ENCODE measurements at places on chromosomes 2 and 18.

DNA sequence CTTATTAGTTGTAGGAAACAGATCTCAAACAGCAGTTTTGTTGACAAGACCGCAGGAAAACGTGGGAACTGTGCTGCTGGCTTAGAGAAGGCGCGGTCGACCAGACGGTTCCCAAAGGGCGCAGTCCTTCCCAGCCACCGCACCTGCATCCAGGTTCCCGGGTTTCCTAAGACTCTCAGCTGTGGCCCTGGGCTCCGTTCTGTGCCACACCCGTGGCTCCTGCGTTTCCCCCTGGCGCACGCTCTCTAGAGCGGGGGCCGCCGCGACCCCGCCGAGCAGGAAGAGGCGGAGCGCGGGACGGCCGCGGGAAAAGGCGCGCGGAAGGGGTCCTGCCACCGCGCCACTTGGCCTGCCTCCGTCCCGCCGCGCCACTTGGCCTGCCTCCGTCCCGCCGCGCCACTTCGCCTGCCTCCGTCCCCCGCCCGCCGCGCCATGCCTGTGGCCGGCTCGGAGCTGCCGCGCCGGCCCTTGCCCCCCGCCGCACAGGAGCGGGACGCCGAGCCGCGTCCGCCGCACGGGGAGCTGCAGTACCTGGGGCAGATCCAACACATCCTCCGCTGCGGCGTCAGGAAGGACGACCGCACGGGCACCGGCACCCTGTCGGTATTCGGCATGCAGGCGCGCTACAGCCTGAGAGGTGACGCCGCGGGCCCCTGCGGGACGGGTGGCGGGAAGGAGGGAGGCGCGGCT is at the start of gene TYMS:
TSS of gene TYMS (plus strand) at position 343 of the 690 bp plus-strand sequence. CDS start at position 433, 90 bp downstream.
- peak; percentile 68 for DNase-seq

- DNase-seq, result no peak
Observed at GRCh38 chr2:241843321-241844065, 15.2 kb downstream of the PDCD1 start.

DNA sequence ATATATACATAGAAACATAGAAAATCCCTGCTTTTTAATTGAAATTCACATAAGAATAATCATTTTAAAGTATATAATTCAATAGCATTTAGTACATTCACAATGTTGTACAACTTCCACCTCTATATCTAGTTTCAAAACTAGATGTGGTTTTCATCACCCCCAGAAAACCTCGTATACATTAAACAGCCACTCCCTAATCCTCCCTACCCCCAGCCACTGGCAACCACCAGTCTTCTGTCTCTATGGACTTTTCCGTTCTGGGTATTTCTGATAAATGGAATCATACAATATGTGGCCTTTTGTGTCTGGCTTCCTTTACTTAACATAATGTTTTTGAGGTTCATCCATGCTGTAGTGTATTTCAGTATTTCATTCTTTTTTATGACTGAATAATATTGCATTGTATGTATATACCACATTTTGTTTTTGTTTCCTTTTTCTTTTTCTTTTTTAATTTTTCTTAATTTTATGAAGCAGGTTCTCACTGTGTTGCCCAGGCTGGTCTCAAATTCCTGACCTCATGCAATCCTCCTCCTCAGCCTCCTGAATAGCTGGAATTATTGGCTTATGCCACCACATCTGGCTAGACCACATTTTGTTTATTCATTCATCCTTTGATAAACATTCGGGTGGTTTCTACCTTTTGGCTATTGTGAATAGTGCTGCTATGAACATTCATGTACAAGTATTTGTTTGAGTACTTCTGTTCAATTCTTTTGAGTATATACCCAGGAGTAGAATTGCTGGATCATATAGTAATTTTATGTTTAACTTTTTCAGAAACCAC is 50.6 kb upstream of the RNF152 start:
- DNase-seq, result no peak

GRCh38 chr18:70387027-70387426 is 98.2 kb downstream of the SOCS6 start:
- no peak for DNase-seq

DNA sequence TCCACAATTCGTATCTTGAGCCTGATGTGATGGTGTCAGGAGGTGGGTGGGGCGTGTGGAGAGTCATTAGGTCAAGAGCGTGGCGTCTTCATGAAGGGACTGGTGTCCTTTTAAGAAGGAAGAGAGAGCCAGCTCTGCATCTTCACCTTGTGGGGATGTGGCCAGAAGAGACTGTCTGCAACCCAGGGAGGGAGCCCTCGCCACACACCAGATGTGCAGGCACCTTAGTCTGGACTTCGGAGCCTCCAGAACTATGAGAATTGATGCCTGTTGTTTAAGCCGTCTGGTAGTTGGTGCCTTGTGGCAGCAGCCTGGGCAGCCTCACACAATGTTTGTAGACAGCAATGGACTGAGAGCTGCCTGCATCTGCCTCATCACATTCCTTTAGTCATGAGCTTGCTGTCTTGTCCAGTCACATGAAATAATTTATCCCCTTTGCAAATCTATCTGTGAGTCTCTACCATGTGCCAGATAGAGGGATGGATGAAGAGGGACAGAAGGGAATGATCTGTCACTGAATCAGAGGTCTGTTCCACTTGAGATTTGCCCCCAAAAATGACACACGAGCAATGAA is 61.0 kb downstream of the MYT1L start:
- no peak for DNase-seq

DNA sequence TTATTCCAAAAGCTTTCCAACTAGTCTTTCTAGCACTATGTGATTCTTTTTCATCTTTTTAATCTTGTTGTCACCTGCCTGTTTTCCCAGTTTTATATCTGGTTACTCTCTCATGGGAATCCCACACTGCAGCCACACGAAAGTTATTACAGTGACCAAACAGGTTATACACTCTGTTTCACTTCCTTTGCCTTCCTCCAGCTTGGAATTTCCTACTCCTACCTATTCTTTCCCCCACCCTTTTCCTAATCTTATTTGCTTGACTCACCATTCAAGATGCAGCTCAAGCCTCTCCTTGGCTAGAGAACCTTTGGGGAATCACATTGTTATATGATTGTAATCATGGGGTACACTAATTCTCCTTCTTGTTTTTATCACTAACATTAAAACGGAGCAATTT is 13.4 kb upstream of the TLK1 start:
- DNase-seq, result no peak

DNA sequence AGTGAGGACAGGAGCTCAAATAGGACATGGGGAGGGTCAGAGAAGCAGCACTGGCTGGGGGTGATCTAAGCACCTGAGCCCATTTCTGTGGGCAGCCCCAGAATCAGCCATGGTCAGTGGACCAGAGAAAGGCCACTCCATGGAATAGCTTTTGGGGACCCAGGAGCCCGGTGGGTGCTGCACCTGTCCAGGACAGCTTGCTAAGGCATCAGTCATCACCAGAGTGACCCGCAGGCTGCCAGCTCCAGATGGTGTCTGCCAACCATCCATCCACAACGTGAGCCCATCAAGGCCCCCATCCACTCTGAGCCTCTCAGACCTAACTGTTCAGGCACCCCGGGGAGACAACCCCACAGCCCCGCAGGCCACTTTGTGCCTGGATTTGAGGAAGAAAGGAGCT is 23.6 kb upstream of the COL6A3 start:
- no peak for DNase-seq

GRCh38 chr2:125730921-125731320 is 925.0 kb upstream of the GYPC start:
- no peak for DNase-seq

DNA sequence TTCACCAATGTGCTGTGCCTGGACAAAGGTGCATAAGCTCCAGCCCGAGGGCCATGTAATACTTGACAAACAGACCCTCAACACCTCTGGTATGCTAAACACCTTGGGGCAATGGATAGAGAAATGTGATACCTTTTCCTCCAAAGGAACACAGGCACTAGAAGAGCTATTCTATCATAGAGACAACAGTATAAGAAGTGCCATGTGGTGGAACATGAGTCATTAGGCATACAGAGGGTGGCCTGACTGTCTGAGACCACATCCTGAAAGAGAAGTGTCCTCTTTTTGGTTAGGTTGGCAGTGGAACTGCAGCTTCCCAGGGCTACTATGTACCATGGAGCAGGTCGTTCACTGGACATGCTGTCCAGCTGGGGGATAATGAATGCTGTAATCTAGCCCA is 153.9 kb downstream of the INSIG2 start:
- no peak for DNase-seq

DNA sequence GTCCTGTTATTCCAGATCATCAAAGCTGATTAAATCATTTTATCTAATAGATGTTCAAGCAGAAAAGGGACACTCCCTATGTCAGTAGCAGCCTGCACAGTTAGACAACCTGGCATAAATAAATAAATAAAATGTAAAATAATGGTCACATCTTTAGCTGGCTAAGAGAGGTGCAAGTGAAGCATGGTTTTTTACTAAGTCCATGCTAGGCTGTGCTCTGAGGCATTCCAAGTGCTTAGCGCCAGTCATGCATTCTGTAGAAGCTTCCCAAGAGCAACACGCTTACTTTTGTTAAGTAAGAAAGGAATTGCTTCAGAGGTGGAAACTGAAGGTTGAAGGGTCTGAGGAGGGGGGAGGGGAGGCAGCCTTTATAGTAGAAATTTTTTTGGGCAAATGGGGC is 351.2 kb downstream of the CDH2 start:
- DNase-seq, result no peak

GRCh38 chr2:237501892-237502513 is 15.0 kb downstream of the MLPH start:
- DNase-seq, result no peak

DNA sequence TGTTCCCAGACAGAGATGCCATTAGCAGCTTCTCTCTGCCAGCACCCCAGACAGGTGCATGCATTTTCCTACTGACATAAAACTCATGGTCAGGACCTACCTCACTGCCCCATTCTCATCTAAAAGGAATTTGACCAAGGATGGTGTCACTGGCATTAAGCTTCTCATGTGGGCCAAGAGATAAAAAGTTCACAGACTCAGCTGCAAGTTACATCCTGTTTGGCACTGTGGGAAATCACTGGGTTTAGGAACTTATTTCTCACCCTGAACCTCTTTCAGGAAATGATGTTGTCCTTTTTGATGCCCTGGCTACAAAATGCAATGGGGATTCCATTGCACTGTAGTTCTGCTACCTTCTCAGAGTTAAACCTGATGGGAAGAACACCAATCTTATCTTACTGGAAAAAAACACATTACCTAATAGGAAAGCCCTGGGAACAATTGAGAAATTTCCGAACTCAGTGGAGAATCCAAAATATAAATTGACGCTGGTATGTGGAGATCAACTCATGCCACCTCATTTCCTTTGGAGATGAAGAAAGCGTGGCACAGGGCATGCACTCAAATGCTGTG is 252.1 kb upstream of the COPS8 start:
- DNase-seq, result no peak

DNA sequence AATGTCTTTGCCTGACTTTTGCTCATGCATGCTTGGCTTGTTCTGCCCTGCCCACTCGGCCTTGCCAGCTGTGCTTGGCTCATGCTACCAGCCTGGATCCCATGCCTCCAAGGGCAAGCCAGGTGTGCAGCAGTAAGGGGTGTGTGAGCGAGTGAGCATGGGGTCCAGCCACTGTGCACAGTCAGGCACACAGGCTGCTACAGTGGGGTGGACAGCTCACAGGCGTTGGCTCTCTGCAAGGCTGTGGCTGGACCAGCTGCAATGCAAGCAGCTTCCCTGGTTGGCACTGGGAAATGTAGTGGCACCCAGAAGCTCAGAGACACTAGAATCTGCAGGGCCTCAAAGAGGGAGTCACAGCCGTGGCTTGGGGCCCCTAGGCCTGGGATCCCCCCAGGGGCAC is 529.7 kb downstream of the DSC3 start:
- no peak for DNase-seq

GRCh38 chr2:117936871-117937428 is 76.9 kb downstream of the CCDC93 start:
- no peak for DNase-seq

DNA sequence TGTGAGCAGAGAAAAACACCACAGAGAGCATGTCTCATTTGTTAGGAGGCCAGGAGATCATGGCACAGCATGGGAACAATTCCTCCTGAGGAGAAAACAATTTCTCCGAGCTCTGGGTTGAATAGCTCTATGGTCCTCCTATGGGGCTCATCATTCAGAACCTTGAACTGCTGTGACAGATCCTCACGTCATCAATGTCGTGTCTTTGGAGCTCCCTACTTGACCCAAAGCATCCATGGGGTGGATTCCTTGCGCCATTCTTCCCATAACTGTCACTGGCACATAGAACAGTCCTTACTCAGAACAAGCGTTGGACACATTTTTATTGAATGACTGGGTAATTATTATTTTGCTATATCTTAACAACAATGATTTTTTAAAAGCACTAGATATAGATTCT is 15.8 kb upstream of the TCF4 start:
- no peak for DNase-seq

DNA sequence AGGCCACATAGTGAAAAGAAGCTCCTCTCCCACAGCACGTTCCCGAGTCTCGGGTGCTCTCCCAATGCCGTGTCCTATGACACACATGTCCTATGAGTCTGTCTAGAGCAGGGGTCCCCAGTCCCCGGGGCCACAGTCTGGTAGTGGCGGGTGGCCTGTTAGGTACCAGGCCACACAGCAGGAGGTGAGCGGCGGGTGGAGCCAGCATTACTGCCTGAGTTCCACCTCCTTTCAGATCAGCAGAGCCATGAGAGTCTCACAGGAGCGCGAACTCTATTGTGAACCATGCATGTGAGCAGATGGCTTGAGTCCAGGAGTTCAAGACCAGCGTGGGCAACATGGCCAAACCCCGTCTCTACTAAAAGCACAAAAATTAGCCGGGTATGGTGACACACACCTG is 112.6 kb downstream of the ZBTB7C start:
- DNase-seq, result no peak

- DNase-seq, result no peak
Observed at GRCh38 chr18:3444954-3445353, 5.0 kb upstream of the TGIF1 start.

DNA sequence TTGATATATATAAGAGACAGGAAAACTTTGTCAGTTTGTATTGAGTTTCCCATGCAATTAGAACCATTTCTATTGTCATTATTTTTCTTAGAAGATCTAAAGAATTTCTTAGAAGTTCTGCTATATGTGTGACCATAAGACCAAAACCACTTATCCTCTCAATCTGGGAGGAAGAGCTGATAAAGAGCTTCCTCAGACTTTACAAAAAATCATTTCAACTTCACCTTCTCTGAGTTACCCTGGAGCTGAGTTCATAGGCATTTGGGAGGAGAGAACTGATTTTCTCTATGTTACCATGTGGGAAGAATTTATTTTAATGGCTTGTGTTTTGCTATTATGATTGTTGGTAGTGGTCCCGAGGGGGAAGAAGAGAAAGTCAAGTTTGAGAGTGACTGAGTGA is 329.3 kb downstream of the GPD2 start:
- no peak for DNase-seq

Data from HuH-7 (cell line).